ENCODE measurements at places on chromosomes 2 and 18.

DNA sequence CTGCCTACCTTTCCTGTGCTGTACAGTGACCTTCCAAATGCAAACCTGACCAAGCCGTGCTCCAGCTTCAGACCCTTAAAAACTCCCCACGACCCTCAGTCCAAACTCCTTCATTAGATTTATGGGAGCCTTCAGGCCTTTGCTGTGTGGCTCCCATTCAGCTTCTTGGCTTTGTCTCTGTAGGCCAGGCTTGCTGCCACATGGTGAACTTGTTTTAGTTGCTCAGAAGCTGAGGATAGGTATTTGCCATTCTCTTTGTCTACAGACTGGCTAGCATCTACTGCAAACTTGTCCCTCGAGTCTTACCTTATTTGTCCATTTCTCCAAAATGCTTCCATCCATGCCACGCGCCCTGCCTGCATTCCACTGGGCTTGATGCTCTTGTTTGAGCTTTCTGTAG lies 49.1 kb downstream of the SOX11 start:
- no peak for DNase-seq

- no peak for DNase-seq
Measured at GRCh38 chr2:85914922-85915321, 26.1 kb upstream of the ST3GAL5 start.

DNA sequence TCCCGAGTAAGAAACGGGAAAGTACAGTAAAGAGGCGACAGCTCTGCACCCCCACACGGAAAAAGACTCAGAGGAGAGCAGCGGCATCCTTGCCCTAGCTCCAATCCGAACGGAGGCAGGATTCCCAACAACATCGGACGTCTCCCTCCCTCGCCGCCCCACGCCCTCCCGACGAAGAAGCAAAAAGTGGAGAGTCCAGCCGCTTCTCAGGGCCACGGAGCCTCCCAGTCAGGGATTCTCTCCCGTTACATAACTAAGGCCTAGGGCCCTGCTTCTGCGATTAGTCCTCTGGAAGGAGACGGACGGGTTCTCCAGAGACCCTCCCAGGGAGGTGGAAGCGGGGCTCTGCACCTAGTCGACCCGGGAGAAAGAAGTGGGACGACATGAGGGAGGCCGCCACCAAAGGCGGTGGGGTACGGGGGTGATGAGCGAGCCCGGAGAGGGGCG lies 587 bp downstream of the SUMO1 start:
- no peak for DNase-seq

GRCh38 chr2:196076778-196077568 lies 8.3 kb upstream of the DNAH7 start:
- DNase-seq = no peak

GRCh38 chr2:157593411-157593810 lies 35.3 kb downstream of the ACVR1C start:
- no peak for DNase-seq

DNA sequence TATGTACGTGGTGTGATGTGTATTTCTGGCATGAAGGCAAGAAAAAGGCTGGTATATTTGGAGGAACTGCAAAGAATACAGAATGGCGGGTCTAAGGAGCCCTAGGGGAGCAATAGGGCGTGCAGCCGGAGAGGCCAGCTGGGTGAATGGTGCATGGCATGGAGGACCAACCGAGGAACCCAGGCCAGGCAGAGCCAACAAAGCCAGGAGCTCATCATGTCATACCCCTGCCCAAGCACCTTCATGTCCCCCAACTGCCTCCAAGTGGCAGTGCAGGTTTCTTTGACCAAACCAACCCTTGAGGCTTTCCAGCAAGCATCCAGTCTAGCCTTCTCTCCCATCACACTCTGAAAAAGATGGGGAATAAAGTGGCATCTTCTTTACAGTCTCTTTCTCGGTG lies 8.9 kb upstream of the KCNK3 start:
- DNase-seq = no peak

DNA sequence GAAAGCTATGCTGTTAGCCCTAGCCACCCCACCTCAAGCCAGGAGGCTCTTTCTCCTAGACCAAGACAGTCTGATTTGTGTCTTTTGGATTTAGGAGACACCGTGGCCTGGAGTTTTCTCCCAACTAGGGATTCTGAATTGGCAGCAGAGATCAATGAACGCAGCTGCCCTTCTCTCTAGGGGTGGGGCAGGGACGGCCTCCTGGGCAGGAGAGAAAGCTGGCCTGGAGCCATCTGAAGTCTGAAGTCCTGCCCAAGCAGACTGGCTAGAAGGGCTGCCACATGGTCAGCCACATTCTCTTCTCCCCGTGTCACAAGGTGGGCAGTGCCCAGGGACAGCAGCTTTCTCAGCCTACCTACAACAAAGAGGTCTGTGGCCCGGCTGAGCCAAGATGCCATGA lies 45.1 kb downstream of the PIEZO2 start:
- DNase-seq = no peak

DNA sequence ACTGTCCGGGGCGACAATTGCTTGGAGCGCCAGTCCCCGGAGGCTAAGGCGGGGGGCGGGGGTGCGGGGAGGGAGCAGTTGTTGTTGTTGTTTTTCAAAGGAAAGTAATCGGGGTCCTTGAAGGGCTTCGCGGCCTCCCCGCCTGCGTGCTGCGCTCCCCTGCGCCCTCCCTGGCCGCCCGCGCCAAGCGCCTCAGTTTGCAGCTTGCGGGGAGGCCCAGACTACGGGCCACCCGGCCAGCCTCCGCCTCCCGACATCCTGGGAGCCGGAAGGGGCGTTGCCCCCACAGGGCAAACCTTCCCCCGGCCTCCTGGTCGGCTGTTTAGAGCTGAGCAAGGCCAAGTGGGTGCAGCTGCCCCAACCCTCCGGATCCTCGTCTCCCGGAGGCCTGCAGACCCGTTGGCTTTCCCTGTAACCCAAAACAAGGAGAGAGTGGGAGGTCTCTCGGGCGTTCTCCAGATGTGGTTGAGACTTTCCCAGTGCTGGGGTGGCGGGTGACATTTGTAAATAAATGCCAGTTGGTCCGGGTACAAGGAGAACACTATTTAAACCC lies 3.7 kb upstream of the SIX3 start:
- DNase-seq = no peak

DNA sequence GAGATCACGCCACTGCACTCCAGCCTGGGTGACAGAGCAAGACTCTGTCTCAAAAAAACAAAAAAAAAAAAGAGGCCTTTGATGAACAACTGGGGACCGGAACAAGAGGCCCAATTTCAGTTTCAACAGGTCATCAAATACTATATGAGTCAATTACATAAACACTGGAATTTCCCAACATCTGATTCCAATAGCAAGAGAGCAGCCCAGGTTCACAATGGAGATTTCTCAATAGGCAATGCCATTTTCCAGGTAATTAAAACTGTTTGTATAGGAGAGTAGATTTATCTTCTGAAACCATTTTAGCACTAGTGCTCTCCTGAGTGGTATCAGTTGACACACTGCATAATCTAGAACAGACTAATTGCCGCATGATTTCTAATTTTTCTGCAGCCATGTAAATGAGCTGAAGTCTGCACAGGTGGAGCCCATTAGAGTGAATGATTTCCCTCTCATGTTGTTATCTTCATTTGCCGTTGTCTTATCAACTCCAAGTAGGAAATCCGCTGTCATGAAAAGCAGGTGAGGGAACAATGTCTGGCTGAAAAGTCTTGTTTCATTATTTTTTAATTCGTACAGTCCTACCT lies 264.1 kb upstream of the MEIS1 start:
- DNase-seq = no peak

DNA sequence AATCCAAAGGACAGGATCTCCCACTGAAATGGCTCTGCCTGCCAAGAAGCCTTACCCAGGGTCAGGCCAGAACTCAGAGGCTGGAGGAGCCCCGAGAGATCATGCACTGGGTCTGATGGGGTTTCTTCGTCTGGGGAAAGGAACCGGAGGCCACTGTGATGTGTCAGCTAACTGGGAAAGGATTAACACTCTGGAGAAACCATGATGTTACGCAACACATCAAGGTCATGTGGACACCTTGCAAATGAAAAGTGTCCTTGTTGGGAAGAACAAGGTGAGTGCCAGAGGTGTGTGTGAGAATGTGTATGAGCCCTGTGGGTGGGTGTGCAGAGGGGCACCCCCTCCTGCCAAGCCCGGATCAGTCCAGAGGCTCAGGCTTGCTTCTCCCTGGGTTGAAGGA lies 86.9 kb downstream of the CRACDL start:
- DNase-seq = no peak

DNA sequence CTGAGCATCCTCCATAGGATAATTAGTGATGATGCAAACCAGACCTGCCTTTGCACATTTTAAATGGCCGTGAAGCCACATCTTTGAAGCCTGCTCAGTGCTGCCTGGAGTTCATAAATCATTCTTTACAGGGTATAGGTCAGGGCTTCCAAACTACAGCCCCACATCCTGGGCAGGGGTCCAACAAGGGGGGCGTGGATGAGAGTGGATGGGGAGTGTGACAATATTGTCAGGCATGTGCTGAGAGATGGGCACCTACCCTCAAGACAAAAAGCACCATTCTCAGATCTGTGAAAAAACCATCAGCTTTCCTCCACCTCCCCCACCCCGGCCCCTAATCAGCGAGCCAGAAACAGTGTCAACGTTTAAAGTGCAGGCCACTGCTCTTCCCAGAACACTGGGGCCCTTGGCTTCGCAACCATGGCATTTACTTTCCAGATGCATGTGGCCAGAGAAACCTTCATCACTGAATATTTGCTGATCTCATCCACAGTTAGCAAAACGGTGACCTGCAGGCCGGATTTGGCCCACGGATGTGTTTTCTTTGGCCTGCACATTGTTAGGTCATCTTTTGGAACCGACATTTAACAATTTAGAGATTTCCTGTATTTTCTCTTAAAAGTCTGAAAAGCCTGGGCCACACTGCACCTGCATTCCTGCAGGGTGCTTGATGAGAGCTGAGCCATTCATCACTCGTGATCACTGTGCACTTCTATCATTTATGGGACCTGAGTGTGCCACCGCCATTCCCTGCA lies 130.7 kb downstream of the ANKRD44 start:
- no peak for DNase-seq

DNA sequence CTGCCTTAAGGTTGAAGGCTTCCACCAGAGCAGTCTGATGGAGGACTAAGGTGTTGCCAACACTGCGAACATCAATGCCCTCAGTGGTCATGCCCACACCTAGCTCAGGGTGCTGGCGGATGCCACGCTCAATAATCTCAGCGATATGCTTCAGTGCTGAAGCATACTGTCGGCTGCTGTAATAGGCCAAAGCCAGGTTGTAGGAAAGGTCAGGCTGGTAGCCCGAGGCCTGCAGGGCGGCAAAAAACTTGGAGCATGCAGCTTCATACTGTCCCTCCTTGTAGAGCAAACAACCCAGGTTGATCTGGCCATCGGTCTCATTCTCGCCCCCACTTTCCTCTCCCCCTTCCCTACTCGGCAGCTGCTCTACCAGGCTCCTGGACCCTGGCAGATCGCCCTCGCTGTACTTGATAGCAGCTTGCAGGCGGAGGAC lies 159.4 kb downstream of the AGPS start:
- no peak for DNase-seq

DNA sequence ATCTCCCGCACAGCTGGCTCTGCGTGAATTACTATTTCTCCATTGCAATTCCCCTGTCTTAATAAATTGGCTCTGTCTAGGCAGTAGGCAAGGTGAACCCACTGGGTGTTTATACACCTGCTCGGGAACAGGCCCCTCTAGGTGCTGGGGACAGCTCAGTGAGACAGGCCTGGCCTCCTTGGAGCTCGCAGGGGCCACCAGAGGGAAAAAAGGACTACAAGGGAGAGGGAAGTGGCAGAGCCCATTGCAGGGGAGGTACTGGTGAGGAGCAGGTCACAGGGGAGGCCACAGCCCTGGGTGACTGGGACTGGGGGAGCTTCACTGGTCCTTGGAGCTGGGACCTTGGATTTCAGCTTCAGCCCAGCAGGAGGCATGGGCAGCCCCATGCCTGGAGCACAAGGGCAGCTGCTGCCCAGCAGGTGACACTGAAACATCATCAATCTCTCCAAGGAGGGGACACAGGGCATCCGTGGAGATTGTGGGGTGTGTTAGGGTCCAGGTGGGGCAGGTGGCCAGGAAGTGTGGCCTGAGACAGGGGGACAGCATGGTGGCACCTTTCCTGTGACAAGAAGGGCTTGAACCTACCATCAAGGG lies 31.2 kb downstream of the NGEF start:
- no peak for DNase-seq

- DNase-seq = no peak
Measured at GRCh38 chr18:25248755-25249154, 103.2 kb downstream of the ZNF521 start.

DNA sequence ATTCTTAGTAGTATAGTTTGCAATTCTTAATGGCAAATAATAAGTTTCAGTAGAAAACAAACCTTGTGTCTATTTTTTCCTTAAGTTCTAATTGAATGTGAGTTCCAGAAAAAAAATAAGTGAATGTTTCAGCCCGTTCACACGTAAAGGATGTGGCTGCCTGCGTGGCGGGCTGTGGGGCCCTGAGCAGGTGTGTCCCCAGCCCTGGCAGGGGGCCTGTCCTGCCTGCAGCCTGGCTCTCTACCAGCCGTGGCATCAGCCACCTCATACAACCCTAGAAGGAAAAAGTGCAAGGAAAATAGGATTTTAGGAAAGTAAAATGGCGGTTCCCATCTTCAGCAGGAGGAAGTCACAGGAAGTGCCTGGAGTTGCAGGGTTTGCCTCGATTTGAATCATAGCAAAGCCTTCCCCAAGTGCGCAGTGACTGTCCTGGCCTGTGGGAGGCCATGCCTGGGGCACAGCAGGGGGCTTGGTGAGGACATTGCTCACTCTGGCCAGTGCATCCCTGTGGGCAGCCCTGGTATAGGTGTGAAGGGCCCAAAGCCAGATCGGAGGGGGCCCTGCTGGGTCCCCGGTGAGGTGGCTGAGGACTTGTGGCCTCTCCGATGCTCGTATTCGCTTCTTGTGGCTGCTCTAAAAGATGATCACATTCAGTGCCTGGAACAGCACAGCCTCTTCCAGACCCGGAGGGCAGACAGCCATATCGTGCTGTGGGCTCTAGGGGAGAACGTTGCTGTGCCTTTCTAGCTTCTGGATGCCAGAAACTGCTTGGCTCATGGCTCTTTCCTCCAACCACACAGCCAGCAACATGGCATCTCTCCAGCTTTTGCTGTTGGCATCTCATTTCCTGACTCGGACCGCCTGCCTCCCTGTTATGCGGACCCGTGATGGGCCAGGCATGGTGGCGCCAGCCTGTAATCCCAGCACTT lies 12.6 kb downstream of the DTYMK start:
- DNase-seq = no peak

GRCh38 chr2:54526226-54526879 lies 70.2 kb downstream of the SPTBN1 start:
- no peak for DNase-seq

- no peak for DNase-seq
Measured at GRCh38 chr2:187505065-187505672, 49.1 kb downstream of the TFPI start.

DNA sequence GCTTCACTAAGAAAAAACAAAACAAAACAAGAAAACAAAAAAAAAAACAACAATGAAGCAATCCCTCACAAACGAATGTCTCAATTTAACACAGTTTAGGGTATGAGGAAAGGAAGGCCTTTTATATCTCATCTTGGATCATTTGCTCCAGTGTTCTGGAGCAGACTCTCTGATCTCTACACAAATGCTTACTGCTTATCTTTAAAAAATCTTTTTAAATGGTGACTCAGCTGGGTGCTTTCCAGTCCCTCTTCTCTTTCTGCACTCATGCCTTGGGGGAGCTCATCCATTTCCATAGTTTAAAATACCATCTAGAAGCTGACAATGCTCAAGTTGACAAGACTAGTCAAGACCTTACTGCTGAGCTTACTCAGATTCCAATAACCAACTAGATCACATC lies 56.2 kb downstream of the ETAA1 start:
- DNase-seq = no peak

Measured in keratinocyte (primary cell).